Retina (tissue), 1 donor: ENCODE measurements at places on chromosomes 12 and 14.

DNA sequence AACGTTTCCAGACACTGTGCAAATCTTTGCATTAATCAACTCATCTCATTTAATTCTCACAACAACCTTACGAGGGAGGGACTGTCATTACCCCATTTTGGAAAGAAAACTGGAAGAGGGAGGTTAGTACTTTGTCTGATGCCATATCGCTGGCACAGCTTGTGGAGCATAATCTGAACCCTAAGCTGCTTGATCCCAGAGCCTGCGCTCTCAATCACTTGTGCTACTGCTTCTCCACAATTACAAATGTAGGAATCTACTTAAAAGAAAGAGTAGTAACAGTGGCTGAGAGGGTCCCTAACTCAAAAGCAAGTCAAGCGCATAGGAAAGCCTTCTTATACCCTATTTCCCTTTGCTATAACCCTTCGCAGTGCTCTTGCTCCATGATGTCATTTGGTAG is 3.2 kb downstream of the EFS start:
- no peak for DNase-seq

DNA sequence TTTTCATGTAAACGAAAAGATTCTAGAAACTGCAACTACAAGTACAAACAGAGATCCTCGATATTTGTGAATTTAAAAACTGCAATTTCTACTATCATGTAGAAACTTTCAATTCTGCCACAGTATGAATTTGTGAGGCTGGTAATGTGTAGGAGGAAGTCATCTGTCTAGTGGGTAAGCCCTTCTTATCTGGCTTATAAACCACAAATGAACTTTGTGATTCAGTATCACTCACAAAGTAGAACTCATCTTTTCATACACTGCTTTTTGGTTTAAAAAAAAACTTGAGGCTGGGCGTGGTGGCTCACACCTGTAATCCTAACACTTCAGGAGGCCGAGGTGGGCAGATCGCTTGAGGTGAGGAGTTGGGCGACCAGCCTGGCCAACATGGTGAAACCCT is 20.7 kb downstream of the GTF2A1 start:
- DNase-seq: no peak

GRCh38 chr14:69214393-69214792 is 23.1 kb downstream of the EXD2 start:
- no peak for DNase-seq

- DNase-seq: peak; percentile 32
Measured at GRCh38 chr12:104057771-104058197, 6.5 kb upstream of the HCFC2 start.

DNA sequence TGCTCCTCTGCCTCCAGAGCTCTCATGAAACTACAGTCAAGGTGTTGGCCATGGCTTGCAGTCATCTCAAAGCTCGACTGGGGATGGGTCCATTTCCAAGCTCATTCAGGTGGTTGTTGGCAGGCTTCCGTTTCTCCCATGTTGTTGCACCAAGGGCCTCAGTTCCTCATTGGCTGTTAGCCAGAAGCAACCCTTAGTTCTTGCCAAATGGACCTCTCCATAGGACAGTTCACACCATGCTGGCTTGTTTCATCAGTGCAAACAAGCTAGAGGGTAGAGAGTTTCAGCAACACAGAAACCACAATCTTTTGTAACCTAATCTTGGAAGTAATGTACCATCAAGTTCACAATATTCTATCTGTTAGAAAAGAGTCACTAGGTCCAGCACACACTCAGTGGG is 22.7 kb upstream of the PPM1A start:
- DNase-seq: no peak

GRCh38 chr14:69696633-69697557 is 70.0 kb upstream of the SRSF5 start:
- no peak for DNase-seq

DNA sequence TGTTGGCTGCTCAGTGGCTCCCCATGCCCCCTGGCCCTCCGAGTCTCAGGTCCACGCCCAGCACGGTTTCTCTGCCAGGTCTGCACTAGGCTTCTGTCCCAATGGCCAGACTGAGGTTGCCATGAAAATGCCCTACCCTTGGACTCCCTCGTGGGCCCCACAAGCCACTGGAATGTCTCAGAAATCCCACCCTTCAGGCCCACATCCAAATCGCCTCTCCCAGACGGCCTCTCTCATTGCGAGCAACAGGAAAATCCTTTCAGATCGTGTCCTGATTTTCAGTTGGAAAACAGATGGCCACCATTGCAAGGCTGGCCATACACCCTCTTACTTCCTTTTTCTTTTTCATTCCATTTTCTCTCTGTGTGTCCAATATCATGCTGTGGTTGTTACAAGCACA is 77.3 kb downstream of the IRF2BPL start:
- no peak for DNase-seq

DNA sequence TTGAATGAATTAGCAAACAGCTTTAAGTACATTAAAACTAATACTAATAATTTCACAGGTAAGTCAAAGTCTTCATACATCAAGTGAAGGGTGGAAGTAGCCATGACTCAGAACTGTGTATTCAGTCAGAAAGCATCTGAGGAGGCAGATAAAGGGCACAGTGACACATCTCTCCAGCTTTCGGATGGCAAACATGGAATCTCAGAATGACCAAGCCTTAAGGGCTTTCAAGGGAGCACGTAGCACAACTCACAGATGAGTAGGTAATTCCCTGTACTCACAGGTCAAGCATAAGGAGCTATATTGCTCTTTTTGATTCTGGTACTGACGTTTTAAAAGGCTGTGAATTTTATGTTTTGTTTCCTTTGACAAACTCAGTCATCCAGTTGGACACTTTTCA is 56.0 kb downstream of the MDGA2 start:
- no peak for DNase-seq

- DNase-seq: no peak
Measured at GRCh38 chr12:103580026-103580425, 7.0 kb upstream of the STAB2 start.

GRCh38 chr14:91806716-91807115 is 60.6 kb downstream of the TC2N start:
- DNase-seq: no peak

- no peak for DNase-seq
Measured at GRCh38 chr14:70525691-70526090, 9.1 kb downstream of the ADAM20 start.

DNA sequence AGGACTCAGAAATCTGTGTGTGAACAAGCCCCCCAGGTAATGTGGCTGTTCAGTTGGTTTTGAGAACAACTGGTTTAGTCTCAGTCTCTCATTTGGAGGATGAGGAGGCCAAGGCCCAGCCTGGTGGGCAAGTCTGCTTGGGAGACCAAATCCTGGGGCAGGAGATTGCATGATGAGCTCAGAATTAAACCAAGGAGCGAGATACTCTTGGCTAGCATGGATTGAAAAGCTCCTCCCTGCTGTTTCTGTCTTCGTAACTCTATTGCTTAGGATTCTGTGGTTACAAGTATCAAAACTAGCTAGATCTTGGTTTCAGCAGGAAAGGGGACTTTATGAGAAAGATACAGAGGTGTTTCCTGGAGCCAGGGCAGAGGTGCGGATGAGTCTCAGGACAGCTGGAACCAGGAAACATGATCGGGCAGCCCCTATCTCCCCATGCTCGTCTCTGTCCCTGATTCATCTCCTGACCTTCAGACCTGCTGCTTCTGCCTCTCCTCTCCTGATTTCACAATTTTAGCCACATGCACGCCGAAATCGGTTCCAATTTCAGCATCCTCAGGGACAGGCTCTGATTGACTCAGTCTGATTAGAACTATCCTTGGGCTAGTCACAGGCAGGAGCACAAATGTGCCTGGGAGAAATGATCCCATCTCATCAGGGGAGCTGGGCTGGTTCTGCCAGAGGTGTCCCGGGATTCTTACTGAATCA is 40.2 kb upstream of the RIN3 start:
- DNase-seq: no peak

DNA sequence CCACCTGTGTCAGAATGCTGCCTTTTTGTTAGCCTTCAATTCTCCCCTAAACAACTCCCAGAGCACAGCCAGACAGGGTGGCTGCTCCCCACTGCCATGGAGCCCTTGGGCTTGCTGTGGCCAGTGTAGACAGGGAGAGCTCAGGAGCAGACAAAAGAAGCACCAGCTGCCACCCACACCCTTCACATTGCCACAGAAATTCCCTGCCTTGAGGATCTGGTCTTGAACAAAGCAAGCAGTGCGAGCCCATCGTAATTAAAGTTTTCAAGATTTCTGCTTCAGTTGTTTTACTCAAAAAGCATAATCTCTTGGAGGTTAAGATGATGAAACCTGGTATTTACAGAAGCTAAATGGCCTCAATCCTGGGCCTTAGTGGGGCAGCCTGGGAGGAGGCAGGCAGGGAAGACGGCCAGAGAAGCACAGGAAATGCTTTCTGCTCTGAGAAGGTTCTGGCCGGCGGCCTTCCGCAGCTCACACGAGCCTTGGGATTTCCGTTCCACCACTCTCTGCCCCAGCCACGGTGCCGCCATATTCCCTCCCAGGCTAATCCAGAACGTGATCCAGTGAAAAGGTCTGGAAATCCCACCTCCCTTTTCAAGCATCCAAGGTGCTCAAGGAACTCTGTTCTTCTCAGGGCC is 535.2 kb downstream of the BCL11B start:
- DNase-seq: peak; percentile 59

DNA sequence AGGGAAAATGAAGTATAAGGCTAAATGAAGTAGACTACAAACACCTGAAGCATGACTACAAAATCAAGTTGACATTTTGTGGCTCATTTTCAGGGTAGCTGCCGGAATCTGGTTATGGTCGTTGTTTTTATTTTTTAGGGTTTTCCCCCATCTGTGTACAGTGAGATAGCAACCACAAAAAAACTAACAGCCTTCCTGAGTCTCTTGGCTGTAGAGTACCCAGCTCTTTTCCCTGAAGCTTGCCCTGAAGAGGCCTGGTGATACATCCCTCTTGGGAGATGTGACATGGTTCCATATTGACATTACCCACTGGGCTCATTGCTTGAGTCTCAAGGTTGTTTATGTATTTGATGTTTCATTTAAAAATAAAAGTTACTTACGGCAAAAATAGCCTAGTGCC is 424.0 kb downstream of the ZFP36L1 start:
- no peak for DNase-seq

DNA sequence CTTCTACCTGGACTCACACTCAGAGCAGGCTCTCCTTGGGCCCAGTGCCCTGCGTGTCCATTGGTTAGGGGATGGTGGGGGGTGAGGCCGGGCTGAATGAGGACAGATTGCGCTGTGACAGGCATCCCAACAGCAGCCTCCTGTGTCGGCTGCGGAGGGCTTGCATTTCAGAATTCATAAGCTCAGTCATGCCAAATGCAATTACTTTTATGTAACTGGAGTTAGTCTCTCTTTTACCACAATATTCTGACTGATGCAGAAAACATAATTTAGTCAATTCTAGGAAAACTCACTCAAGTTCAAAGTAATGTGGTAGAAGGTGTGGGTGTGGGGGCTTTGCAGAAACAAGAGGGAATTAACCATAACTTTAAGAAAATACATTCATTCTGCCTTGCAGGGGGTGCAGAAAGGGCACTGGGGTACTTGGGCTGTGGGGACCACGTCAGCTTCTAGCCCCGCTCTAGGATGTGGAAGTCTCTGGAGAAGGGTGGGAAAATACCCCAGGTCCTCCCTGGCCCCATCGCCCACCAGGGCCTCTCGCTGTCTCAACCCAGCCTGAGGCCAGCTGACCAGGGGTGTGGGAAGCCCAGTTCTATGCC is 257.7 kb downstream of the ADGRD1 start:
- DNase-seq: no peak

DNA sequence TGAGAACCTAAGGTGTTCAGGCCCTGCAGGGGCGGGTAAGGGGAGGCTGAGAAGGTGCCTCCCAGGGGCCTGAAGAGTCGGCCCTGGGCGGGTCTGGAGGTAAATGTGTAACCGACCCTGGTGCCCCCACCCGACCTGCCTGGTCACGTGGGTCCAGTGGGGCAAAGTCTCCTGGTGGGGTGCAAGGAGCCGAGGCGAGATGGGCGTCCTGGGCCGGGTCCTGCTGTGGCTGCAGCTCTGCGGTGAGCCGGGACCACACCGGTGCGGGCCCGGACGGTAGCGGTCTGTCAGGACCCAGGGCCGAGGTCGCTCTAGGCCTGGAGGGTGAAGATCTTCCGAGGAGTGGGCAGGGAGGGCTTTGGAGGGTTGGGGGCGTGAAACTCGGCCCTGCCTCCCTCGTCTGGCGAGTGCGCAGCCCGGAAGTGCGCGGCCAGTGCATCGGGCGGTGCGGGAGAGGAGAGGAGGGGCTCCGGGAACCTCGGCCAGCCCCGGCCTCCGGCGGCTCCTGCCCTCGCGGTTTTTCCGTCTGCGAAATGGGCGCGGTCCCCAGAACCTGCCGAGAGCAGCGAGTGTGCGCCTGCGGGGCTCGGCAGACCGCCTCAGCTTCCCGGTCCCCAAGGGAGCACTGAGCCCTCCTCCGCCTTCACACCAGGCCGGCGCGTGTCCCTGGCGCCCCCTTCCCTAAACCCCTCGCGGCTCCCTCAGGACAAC is at the start of gene AMN:
TSS of gene AMN (plus strand) at position 174 of the 711 bp plus-strand sequence. CDS start at position 200, 26 bp downstream.
- DNase-seq: peak; percentile 21

GRCh38 chr14:89723930-89724627 is 230.5 kb downstream of the EFCAB11 start:
- DNase-seq: no peak

DNA sequence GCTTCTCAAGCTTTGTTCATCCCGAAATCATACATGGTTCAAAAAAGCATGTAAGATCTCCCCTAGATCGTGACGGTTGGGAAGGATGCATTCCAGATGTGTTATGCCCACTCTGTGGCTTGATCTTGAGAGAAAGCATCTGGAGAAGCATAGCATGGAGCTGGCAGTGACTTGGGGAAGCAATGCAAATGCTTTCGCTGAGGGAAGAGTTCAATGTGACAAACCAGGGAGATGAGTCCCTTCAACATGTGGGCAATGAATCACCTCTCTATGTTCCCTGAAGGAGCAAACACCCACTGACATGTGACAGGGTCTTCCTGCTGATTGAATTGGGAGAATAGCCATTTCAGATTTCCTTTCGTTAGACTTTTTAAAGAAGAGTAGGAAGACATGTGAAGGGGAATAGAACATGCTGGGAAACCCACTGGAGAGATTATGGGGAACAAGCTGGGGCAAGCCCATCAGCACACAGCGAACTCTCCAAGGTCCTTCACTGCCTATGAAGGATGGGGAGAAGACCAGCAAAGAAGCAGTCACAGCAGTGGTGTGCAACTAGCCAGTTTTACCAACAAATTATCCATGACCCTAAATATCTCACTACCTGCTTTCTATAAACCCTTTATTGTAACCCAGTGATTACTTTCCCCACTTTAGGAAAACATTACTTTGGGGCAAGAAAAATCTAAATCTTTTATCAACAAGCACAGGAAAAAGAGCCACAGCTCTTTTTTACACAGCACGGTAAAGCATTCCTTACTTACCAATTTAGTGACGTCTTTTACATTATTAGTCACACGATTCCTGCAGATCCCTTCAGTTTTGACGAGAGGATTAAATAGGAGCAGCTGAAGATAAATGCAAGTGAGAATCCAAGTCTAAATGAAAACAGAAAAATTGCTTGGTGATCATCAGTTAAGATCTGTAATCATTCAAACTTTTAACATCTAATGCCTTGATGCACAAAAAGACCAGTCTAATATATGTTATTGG is 35.0 kb downstream of the KITLG start:
- DNase-seq: no peak
